ENCODE measurements at places on chromosomes 11 and 22.

- DNase-seq, result no peak
These were observed 25.8 kb downstream of the ARVCF start for GRCh38 chr22:19990609-19991394.

GRCh38 chr22:46007003-46007847, 30.3 kb upstream of the WNT7B start:
- peak; percentile 74 for DNase-seq

- no peak for DNase-seq
These were observed 23.7 kb downstream of the SLC37A2 start for GRCh38 chr11:125086633-125087296.

DNA sequence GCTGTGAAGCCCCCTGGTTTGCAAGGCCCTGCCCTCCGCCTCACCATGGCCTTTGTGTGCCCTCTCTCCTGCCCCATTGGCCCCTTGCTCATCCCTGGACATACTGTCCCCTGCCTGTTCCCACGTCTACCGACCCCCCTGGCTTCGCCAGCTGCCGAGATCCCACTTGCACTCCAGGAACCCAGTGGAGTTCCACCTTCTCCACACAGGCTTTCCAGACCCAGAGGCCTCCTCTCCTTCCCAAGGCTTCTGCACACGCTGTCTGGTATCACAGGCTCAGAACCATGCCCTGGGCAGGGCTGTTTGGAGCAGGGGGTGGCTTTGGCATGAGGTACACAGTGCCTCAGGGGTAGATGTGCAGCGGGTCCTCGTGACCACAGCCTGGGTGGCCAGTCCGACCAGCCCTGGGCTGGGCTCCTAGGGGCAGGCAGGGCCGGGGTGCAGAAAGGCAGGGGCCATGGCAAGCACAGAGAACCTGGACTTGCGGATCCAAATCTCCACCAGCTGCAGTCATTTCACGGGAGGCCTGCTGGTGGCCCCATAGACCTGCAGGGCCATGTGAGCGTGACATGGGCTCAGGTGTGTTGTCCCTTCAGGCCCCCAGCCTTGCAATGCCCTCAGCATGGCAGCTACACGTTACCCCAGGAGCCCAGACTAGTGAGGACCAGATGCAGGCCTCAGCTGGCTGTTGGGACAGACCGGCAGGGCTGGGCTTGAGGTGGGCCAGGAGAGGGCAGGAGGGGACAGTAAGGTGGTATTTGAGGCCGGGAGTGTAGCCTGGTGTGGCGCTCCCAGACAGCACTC, 9.5 kb downstream of the GRK2 start:
- no peak for DNase-seq

- no peak for DNase-seq
These were observed 8.4 kb downstream of the SNX32 start for GRCh38 chr11:65842144-65842543.

- no peak for DNase-seq
These were observed 52.5 kb downstream of the RCN1 start for GRCh38 chr11:32143378-32143777.

DNA sequence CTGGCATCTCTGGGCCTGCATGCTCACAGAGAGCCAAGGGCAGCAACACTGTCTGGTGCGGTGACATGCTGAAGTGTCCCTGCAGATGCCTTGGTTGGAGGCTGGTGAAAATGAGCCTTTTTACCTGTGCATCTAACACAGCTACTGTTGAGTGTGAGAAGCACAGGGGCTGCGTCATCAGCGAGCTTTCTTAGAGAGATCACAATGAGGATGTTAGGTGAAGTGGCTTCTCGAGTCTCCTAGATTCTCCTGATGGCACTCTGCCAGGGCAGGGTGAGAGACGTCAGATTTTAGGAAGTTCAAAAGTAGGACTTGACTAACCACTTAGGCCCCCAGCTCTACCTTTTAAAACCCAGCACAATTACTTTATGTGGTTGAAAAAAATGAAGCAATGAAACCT, 3.6 kb upstream of the SLC15A3 start:
- no peak for DNase-seq

- DNase-seq, result no peak
These were observed 79.4 kb downstream of the PRR5L start for GRCh38 chr11:36375353-36376008.

GRCh38 chr11:37557990-37558389, 960.0 kb upstream of the RAG2 start:
- DNase-seq, result no peak

- DNase-seq, result no peak
These were observed 161.1 kb upstream of the CADM1 start for GRCh38 chr11:115665175-115665821.

DNA sequence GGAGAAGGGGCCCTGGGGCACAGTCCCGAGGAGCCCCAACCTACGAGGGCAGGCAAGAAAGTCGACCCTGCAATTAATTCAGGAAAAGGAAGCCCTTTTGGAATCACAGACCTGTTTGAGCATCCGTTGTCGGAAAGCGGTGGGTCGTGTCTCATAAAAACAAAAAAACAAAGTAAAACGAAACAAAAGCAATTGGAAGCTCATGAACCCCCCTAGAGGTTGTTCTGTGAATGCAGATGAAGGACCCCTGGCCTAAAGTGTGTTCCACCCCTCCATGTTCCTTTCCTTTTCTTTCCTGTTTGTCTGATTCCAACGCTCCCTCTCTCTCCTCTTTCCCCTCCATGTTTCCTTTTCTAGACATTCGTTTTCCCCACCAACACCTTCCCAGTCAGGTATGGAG, 203.7 kb downstream of the GRIK4 start:
- DNase-seq, result no peak

GRCh38 chr11:134024420-134025081, 44.3 kb upstream of the JAM3 start:
- peak; percentile 26 for DNase-seq

GRCh38 chr22:46986788-46987187, 224.3 kb downstream of the TBC1D22A start:
- DNase-seq, result no peak

DNA sequence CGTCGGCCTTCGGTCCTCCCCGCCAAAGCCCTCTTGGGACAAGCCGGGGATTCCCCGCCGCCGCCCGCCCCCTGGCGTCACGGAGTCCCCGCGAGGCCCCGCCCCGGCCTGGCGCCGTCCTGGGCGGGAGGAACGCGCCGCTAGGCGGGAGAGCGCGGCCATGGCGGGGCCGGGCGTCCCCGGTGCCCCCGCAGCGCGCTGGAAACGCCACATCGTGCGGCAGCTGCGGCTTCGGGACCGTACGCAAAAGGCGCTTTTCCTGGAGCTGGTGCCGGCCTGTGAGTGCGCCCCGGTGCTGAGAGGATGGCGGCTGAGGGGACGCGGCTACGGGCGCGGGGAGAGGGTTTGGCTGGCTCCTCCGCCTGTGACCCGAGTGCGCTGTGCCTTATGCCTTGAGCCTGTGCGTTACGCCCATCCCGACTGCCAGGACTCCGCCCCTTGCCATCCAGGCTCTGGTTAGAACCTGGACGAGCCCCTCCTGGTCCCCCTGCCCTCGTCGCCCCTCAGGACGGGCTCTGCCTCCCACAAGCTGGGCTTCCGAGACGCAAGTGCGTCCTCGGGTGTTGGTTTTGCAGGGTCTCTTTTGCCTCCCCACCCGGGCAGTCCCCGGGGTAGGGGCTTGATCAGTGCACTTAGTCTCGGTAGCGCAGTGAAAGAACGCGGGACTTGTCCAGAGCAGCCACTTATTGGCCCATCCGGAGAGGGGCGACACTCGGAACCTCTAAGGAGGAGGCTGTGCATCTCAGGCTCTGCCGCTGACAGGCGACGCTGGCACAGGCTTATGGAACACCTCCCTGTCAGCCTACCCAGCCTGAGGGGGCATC, at the start of gene ATG16L2:
Gene ATG16L2 (plus strand): TSS at position 126 of the 824 bp plus-strand sequence. CDS start 35 bp downstream, at position 161.
- peak; percentile 97 for DNase-seq

GRCh38 chr11:14973621-14974514, 1.7 kb upstream of the CALCA start:
- DNase-seq, result no peak

DNA sequence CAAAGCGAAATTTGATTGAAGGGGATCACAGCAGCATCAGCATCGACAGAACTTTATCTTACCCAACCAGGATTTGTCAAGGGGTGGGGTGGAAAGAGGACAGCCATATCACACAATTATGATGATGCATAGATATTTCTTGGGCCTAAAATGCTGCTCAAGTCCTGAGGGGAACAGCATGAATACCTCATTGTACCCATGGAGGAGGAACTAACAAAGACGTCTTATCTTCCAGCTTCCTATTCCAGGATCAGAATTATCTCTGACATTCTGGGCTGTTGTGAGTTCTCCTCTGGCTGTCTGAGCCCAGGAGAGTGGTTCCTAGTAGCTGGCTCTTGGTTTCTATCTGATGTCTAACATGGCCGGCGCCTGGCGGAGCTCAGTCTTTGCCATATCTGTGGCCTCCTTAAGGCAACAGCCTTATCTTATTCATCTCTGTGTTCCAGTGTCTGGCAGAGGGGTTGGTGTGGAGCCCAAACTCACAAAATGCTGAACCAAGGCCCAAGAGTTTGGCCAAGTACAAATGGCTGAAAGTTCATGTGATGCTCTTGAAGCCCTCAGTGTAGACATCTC, 68.2 kb upstream of the TIMP3 start:
- DNase-seq, result no peak

DNA sequence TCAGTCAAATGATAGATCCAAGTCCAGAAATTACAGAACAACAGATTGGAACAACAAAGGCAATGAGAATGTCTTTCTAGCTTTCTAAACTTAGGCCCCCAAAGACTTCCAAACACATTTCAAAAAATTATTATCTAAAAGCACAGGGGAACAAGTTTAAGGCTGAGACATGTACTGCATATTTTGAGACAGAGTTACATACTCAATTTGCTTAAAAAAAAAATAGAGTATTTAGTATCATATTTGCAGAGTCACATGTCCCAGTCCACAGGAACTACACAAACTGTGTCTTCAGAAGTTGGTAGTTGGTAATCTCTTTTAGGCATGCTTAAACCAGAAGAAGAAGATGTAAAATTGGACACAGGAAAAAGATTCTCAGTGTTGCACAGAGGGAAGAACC, 127.2 kb downstream of the MAML2 start:
- DNase-seq, result no peak

GRCh38 chr11:69101115-69101791, 52.5 kb downstream of the TPCN2 start:
- DNase-seq, result peak; percentile 92

- DNase-seq, result no peak
These were observed 16.7 kb downstream of the STARD10 start for GRCh38 chr11:72776844-72777754.

- peak; percentile 80 for DNase-seq
These were observed 1.1 kb downstream of the TM7SF2 start for GRCh38 chr11:65112546-65113360.

DNA sequence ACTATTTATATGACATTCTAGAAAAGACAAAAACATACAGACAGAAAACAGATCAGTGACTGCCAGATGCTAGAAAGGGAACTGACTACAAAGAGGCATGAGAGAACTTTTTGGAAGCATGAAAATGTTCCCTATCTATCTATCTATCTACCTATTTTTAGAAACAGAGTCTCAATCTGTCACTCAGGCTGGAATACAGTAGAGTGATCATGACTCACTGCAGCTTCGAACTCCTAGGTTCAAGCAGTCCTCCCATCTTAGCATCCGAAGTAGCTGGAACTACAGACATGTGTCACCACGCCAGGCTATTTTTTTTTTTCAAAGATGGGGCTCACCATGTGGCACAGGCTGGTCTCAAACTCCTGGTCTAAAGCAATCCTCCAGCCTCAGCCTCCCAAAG, 6.9 kb downstream of the SBF2 start:
- DNase-seq, result no peak

DNA sequence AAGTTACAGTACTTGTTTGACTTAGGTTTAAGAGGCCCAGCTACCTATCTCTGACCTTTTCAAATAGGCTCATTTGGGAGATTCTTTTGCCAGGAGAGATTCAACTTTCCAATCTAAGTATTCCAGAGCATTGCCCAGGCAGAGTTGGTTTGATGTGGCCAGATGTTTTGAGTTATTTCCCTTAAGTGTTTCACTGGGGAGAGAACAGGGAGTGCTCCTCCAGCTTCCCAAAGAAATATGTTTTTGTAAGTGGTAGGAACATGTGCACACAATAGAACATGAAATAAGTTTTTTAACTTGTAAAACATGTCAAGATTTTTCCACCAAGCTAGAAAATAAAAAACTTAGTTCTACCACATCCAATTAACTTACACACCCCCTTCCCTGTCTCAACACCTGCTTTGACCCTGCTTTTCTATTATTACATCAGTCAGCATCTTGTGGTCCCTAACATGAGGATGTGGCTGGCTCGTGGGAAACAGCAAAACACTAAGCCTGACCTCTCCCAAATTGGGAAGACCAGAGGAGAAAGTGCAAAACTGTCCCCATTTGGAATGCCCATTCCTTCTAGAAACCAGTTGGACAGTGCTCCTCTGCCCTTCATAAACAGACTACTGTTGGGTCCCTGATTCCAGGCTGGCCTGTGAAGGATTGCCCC, 70.4 kb upstream of the RASSF10 start:
- no peak for DNase-seq

- no peak for DNase-seq
These were observed 877.6 kb upstream of the CHORDC1 start for GRCh38 chr11:91100427-91100826.

GRCh38 chr11:61833471-61833870, 5.4 kb downstream of the FADS2 start:
- no peak for DNase-seq

- DNase-seq, result no peak
These were observed 4.7 kb downstream of the HEPHL1 start for GRCh38 chr11:94025690-94026394.

- DNase-seq, result no peak
These were observed 14.4 kb downstream of the OVCH2 start for GRCh38 chr11:7691759-7692350.

DNA sequence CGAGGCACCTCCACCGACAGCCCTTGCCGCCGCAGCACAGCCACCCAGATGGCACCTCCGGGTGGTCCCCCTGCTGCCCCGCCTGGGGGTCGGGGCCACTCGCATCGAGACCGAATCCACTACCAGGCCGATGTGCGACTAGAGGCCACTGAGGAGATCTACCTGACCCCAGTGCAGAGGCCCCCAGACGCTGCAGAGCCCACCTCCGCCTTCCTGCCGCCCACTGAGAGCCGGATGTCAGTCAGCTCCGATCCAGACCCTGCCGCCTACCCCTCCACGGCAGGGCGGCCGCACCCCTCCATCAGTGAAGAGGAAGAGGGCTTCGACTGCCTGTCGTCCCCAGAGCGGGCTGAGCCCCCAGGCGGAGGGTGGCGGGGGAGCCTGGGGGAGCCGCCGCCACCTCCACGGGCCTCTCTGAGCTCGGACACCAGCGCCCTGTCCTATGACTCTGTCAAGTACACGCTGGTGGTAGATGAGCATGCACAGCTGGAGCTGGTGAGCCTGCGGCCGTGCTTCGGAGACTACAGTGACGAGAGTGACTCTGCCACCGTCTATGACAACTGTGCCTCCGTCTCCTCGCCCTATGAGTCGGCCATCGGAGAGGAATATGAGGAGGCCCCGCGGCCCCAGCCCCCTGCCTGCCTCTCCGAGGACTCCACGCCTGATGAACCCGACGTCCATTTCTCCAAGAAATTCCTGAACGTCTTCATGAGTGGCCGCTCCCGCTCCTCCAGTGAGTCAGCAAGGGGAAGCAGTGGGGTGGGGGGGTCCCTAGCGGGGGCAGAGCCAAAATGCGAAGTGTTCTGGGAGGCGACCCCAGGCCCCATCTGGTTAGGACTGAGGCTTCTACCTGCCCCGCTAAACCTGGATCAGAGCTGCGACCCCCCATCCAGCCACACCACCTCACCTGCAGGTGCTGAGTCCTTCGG, 4.4 kb downstream of the FREY1 start:
- no peak for DNase-seq

- DNase-seq, result no peak
These were observed 965 bp upstream of the PAMR1 start for GRCh38 chr11:35526370-35526792.
